Muscle of arm (tissue), 14 donors: ENCODE measurements at places on chromosomes 7 and 10. TPM values are rescaled to one million over a fixed set of nuclear protein-coding genes. Genes with fewer than 3 reads are reported as not detected.

PON3 gene
- 3.0 TPM for polyA plus RNA-seq

TET1 gene
- polyA plus RNA-seq, result 10.4 TPM

SKIDA1 gene
- 2.7 TPM for polyA plus RNA-seq

CLEC5A gene
- polyA plus RNA-seq, result 0.59 TPM

ASZ1 gene
- 0.06 TPM for polyA plus RNA-seq

EVX1 gene
- not detected for polyA plus RNA-seq

OR2A12 gene
- not detected for polyA plus RNA-seq

RET gene
- polyA plus RNA-seq, result 3.2 TPM

SAMD9L gene
- 6.9 TPM for polyA plus RNA-seq

SCIN gene
- 0.95 TPM for polyA plus RNA-seq

LAMTOR4 gene
- polyA plus RNA-seq, result 52.5 TPM

GTF2IRD1 gene
- 49.6 TPM for polyA plus RNA-seq

DNA sequence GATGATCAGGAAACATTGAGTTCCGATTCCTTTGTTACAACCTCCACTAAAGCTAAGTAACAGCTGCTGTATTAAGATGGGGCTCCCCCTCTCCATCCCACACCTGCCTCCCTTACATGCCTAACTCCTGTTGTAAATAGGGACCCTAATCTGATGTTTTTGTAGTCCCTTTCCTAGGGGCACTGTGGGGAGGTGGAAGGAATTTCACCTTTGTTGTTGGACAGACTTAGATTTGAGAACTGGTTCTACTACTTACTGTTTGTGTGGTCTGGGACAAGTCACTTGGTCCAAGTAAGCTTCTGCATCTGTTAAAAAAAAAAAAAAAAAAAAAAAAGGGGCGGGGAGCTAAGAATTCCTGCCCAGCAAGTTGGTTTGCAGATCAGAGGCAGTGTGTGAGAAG lies 42.6 kb downstream of the KIAA1217 start:
- no peak for DNase-seq

GRCh38 chr10:95335933-95336699 lies 45.3 kb upstream of the PDLIM1 start:
- no peak for DNase-seq

DNA sequence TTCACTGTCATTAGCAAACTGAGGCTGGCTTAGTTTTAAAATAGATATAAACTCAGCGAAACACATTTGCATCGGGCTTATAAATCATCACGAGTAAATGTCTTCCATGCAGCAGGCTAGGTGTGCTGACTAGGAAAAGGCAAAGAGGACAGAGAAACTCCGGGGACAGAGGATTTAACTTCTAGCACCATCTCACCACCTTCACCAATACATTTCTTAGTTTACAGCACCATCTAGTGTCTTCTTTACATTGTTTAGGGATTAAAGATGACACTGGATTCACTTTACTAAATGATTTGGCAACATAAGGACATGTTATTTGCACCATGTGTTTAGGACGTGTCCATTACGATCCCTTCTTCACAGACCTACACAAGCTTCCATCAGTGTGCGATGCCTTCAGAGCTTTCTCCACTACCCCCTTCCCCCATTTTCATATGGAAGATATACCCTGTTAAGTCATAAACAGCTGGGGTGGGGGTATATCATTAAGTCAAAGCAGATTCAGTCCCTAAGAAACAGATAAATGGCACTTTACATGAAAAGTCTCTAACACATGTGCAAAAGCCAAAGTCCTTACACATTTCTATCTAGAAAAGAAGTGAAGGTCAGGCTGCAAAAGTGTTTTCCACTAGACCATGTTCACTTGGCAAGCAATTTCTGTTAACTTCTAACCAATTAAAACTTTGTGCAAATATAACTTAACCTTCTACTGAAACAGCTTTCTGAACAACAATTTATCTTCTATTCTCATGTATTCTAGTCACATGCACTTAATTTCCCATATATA lies 103.3 kb downstream of the GRB10 start:
- DNase-seq, result peak; percentile 57

DNA sequence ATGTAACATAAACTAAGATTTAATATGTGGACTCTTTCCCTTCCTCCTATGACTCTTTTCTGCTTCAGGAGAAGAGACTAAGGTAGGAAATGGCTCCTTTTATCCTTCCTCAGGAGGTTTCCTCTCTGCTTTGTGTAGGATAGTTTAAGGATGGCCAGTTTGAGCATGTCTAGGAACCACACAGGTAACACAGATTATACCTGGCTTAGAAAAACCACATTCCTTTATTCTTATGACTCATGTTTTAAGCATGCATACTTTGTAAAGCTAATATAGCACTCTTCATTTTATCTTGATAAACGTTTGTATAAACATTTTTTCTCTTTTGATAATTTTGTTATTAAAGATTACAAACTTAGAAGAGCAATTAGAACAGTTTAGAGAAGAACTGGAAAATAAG lies 57.8 kb downstream of the CYP51A1 start:
- DNase-seq, result no peak

GRCh38 chr7:6443372-6443941 lies 4.3 kb downstream of the DAGLB start:
- DNase-seq, result no peak

GRCh38 chr7:81469869-81470723 lies 299.8 kb downstream of the HGF start:
- peak; percentile 81 for DNase-seq

DNA sequence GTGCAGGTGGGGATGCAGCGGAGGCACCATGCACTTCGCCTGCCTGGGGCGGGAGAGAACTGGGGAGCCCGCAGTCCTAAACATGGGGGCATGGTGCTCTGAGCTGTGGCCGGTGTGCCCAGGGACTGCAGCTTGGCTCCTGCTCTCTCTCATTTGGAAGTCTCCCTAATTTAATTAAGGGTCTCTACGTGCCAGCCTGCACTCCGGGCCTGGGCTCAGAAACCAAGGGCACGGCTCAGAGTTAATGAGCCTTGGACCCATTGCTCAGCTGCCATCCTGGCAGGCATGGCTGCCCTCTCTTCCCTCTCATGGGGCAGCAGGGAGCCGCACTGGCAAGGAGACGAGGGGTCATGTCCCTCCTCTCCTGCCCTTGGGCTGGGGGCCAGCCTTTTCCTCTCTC lies 115.6 kb downstream of the CDH23 start:
- DNase-seq, result no peak

- DNase-seq, result no peak
These were observed 175.9 kb downstream of the USP6NL start for GRCh38 chr10:11435581-11435981.

DNA sequence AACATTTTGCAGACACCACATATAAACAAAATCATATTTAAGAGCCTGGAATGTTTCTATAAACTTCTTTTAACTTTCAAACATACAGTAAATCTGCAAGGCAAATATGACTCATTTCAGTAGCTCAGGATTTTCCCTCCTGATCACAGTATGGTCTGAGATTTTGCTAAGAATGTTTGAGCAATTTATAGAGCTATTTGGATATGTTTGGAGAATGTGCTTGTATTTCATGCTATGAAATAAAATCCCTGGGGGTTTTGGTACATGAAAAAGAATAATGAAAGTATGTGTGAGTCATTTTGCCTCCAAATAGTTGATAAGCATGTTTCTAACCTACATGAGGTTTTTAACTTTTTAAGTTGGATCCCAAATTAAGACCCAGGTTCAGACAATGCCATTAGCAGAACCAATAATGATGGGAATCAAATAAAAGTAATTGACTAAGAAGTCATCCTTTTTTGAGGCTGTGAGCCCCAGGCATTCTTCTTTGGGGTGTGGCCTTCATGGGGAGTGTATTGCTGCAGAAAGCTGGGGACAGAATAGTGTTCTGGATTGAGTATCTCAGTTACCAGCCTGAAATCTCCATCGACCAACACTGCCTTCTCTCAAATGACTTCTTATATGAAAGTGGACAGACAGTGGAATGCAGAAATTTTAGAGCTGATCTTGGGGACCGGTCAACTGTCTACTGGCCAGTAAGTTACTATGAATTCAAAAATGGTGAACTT lies 66.1 kb upstream of the AGBL3 start:
- DNase-seq, result no peak

DNA sequence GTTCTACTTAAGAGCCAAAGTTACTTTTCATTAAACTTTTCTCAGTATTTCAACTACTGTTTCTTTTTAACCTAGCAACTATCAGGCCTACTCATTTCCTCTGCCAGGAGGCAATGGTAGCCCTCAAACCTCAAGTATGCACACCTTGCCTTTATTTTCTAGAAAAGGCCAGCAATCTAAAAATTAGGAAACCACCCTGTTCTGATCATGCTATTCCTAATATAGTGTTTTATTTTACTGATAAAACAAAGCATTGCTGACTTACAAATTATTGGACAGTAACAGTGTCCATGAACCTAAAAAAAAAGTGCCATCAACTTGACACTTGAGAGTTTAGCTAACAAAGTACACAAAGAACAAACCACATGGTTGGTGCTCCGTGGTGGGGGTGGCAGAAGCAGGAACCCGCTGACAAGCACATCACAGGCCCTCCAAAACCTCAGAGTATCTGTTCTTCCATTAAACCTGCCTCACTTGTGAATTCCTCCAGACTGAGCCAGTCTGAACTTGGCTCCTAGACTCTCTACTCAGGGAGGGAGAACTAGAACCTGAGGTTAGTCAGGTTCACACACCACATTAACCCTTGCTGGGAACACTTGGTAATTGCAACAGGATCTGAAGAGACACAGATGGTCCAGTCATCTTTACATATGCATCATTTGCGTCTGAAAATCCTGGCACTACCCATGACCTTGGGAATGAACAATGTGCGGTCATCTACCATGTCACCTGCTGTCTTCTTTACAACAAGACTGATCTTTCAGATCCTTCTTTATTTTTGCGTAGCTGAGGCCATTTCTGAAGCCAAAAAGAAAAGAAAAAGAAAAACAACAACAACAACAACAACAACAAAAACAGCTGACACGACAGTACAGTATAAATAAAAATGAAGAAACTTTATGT lies 31.9 kb downstream of the PIP4K2A start:
- DNase-seq, result no peak

- DNase-seq, result no peak
These were observed 67.0 kb upstream of the INPP5A start for GRCh38 chr10:132470410-132471124.

- DNase-seq, result no peak
These were observed 59.5 kb downstream of the LRRC18 start for GRCh38 chr10:48880016-48880705.

DNA sequence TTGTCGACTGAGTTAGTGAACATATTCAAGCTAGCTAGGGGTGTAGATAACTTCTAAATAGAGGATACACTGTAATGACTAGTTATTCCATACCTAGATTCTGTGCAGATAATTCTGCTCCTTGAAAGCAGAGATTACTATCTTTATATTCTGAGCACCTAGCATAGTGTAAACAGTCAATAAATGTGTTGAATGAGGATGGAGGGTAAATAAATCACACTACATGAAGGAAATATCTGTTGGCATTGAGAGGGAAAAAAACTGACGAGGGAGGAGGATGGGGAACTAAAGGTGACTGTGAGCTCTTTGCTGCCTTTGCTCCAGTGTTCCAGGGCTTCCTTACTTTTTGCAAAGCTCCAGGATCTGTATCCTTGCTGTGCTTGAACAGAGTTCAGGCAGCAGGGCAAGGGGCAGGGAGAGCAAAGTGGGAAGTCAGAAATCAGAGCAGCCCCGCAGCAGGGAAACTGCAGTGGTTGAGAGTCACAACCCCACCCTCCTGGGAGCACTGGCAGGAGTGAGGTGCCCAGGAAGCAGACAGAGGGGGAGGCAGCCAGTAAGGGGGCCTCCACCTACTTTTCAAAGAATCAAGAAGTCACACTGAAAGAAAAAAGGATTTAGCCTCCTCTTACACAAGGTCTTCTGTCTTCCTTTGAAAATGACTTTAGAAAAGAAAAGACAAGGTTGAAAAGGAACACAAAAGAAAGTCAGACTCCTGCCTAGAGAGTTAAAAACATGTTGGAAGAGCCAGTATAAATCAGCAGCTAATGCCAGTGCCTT lies 71.8 kb upstream of the LRRN3 start:
- no peak for DNase-seq

- DNase-seq, result peak; percentile 86
These were observed 19.4 kb upstream of the CABCOCO1 start for GRCh38 chr10:61643316-61643751.

DNA sequence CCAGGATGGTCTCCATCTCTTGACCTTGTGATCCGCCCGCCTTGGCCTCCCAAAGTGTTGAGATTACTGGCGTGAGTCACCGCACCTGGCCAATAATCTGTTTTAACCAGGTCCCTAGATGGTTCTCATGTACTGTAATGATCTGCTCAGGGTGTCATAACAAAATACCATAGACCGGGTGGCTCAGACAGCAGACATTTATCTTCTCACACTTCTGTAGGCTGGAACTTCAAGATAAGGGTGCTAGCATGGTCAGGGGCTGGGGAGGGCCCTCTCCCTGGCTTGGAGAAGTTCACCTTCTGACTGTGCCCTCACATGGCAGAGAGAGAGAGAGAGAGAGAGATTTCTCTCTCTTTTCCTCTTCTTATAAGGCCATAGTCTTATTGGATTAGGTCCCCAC lies 279.4 kb upstream of the LYZL1 start:
- DNase-seq, result no peak

DNA sequence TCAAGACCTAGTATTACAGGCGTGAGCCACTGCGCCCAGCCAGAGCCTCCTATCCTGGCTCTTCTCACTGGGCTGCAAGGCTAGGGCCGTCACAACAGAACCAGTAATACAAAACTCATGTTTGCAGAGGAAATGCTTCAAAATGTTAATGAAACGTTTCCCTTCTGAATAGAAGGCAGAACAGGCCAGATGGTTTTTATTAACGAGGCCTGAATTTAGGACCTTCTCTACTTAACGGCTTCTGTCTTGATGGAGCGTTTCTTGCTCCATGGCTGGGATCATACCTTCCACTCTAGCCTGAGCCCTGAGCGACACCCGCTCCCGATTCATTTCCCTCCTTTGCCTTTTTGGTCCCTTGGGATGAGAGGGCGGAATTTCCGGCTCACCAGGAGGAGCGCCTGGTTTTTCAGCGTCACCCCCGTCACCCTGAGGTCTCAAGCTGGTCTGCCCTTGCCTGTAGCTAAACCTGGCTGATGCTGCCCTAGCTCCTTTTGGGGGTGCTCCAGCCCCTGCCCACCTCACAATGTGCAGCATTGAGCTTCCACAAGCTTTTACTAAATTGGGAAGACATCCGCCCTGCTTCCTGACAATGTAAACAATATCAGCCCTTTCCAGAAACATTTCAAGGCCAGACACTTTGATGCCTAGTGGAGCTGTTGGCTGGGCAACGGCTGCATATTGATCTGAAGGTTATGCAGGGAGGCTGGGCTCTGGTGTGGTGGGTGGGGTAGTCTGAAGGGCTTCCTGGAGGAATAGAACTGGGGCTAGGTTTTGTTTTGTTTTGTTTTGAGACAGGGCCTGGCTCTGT lies 5.2 kb downstream of the CLIP2 start:
- peak; percentile 69 for DNase-seq

DNA sequence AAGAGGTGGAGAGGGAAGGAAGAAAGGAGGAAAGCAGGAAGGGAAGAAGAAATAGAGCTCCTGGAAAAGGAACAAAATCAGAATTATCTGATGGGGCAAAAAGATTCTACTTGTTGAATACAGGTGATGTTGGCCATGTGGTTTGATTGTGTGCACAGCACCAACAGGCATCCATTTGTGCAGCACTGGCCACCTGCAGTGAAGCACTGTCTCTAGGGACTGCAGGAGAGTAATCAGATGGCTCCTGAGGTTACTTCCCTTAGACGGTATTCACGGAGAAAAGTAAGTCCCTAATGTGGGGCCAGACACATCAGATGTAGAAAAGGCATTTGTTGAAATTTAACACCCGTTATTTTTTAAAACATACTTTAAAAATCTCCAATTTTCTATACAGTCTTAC lies 135.3 kb upstream of the VIPR2 start:
- no peak for DNase-seq

GRCh38 chr7:151018421-151019129 lies 5.7 kb downstream of the ATG9B start:
- DNase-seq, result no peak

- no peak for DNase-seq
These were observed 267.7 kb downstream of the MAD1L1 start for GRCh38 chr7:1964913-1965578.
